ENCODE measurements at places on chromosomes 2 and 18. TPM values are rescaled to one million over a fixed set of nuclear protein-coding genes. Genes with fewer than 3 reads are reported as not detected.

- DNase-seq, result no peak
Measured at GRCh38 chr2:173654896-173655265, 300.2 kb downstream of the CDCA7 start.

Gene DCDC2C
- polyA plus RNA-seq, result not detected

DNA sequence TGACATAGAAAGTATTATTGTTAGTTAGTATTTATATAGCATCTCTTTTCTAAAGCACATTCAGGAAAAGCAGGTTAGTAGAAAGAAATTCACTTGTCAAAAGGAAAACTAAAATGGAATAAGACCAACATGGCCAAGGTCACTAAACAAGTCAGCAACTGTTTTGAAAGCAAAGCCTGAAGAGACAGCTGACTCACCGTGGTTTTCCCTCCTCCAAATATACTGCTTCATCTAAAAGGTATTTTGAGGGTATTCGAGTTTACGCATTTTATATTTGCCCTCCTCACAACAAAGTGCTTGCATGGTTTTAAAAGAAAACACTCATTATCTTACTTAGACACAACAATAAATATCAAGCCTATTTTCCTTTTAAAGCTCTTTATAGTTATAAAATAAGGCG is 24.0 kb downstream of the ZNF385B start:
- DNase-seq, result no peak

DNA sequence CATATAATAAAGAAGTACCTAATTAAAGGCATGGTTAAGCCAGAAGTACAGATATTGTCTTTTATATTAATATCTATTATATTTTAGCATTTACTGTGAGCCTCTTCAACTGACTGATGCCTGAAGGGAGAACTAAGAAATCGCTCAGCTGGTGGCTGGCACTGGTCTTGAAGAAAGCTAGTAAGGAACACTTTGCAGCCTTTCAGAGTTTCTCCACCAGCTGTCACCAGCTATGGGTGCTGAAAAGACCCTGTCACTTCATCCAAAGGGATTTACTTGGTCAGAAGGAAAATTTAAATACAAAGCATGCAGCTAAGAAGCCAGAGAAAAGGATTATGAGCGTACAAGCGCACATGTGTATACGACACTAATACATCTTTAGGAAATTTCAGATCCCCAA is 525.9 kb downstream of the TMEM182 start:
- no peak for DNase-seq

DNA sequence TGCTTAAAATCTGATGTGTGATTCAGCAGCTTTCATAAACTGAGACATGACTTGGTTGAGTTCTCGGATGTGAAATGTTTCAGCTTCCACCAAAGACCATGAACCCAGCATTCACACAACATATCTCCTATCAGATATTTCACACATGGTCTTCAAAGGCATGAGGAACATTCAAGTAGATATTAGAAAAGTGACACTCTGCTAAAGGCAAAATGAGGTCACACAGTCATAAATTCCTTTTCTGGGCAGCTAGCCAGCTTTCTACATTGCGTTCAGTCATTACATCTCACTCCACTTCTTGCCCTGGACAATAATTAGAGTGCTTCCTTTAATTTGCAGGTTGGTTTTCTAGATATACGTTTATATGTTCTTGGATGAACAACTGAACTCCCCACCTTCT is 96.7 kb downstream of the GAREM1 start:
- no peak for DNase-seq

GRCh38 chr2:40653829-40654228 is 201.9 kb upstream of the SLC8A1 start:
- DNase-seq, result no peak

Gene SLC4A3
- 0.31 TPM for polyA plus RNA-seq

DNA sequence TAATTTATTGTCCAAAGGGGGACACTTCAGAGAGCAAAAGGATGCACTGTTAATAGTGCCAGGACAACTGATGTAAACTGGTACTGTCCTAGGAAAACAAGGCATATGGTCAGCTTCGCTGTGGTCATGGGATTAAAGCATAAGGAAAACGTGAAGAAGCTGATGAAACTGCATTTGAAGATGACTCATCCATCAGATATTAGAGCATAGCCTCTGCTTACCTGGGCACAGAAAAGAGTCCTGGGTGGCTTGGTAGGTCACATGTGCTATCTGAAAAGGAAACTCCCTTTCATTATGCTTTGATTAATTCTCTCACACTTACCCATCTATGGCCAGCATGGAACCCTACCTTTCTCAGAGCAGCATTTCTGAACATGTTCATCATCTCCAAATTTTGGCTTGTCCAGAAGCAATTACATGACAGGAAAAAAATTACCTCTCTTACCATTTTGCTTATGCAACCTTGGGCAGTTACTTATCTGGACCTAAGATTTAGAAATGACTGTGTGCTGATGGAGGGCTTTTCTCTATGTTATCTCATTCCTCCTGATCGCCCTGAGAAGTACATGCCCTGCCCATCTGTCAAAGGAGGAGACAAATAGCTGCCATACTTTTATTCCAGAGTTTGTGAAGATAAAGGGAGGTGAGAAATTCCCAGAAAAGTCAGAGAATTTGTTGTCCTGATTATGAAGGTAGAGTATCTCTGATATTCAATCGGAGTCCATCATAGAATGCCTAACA is 275.3 kb upstream of the SLC14A2 start:
- no peak for DNase-seq

Gene DSC3
- not detected for polyA plus RNA-seq

Gene RIT2
- not detected for polyA plus RNA-seq

Gene SRD5A2
- not detected for polyA plus RNA-seq

DNA sequence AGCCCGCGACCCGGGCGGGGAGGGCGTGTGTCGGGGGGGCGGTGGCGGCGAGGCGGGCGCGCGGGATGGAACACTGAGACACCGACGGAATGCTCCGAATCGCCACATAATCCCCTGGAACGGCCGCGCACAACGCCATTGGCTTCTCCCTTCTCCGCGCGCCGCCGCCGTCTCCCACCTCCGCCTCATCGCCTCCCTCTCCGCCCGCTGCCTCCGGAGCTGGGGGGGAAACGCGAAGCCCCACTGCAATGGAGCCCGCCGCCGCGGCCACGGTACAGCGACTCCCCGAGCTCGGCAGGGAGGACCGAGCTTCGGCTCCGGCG is at the start of gene PHLPP1:
PHLPP1 (plus strand) TSS at position 106 of the 323 bp plus-strand sequence; CDS start at position 249, 143 bp downstream.
- DNase-seq, result no peak

- no peak for DNase-seq
Measured at GRCh38 chr2:176935543-176936102, 277.0 kb upstream of the HNRNPA3 start.

GRCh38 chr2:205815673-205816072 is 133.4 kb downstream of the NRP2 start:
- DNase-seq, result no peak

Gene TGOLN2
- 111 TPM for polyA plus RNA-seq

Gene RFTN2
- not detected for polyA plus RNA-seq

GRCh38 chr2:135409436-135409835 is 121.6 kb downstream of the ZRANB3 start:
- DNase-seq, result no peak

Gene FN1
- polyA plus RNA-seq, result 0.23 TPM

DNA sequence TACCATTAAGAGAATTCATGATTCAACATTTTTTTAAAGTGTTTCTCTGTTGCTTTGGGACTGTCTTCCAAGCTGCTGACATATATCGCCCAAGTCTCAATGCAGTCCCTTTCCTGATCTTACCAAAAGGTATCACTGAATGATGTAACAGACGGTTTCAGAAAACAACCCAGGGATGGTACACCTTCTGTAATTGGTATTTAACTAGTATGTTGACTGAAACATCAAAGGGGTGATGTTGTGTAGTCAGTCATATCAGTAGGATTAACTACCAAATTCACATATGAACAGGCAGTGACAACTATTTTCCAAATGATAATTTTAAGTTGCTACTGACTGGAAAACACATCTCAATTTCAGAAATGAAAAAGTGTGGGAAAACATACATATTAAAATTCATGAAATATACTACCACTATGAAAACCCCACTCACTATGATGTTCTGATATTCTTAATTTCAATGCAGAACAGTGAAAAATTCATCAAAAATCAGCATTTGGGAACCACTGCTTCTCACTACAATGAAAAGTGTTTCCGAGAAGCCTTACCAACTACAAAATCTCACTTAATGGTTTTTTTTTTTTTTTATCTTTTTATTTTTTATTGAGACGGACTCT is 59.8 kb downstream of the MEMO1 start:
- DNase-seq, result no peak

- DNase-seq, result no peak
Measured at GRCh38 chr2:200863782-200864175, 679 bp downstream of the CLK1 start.

DNA sequence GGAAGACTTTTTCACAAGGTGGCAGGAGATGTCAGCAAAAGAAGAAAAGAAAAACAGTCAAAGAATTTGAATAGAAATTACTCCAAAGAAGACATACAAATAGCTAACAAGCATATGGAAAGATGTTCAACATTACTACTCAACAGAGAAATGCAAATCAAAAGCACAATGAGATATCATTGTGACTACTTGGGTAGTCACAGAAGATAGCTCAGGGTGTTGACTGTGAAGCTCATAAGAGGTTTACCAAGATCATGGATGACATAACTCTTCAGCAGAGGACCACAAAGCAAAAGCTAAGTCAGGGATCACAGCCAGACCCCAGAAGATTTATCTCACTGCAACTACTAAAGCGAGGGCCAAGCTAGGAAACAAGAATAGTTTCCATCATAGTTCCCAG is 53.0 kb upstream of the TANK start:
- no peak for DNase-seq

GRCh38 chr18:77973745-77974144 is 724.1 kb downstream of the GALR1 start:
- no peak for DNase-seq

- DNase-seq, result peak; percentile 88
Measured at GRCh38 chr18:48785091-48785614, 165.6 kb downstream of the SMAD7 start.

- no peak for DNase-seq
Measured at GRCh38 chr18:58988600-58988999, 123.9 kb downstream of the ZNF532 start.

All from CD14-positive monocyte (primary cell).